ENCODE measurements at places on chromosomes 6 and 20.

- no peak for DNase-seq
Observed at GRCh38 chr6:107399935-107400334, 59.4 kb downstream of the PDSS2 start.

- peak; percentile 64 for DNase-seq
Observed at GRCh38 chr20:58349570-58349969, 39.5 kb upstream of the VAPB start.

DNA sequence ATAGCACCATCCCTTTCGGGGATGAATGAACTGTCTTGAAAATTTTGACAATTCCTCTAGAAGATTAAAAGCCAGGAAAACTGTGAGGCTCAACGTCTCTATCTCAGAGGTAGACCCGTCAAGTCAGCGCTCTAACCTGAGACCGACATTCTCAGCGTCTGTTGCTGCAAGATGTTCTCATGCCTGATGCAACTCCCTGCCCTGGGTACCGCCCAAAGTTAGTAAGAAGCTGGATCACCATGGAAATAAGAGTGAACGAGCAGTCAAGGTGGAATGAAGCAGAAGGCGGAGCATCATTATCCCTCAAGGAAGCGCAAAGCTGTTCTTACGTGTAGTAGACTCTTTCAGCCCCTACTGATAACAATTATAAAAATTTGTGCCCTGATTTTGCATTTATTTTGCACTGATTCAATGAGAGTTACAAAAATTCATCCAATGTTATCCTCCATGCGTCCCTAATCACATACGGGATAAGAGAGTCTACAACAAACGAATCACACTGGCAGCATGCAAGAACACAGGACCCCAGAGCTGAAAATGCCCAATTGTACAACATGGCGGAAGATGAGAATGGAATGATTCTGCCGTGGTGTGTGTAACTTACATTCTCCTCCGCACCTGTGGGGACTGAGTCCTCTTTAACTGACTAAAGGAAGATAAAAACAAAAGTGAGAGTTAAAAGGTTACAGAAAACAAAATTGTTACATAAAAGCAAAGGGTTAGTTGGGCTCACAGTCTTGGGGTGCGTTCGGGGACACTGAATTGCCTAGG, 95.4 kb downstream of the BCAS1 start:
- no peak for DNase-seq

DNA sequence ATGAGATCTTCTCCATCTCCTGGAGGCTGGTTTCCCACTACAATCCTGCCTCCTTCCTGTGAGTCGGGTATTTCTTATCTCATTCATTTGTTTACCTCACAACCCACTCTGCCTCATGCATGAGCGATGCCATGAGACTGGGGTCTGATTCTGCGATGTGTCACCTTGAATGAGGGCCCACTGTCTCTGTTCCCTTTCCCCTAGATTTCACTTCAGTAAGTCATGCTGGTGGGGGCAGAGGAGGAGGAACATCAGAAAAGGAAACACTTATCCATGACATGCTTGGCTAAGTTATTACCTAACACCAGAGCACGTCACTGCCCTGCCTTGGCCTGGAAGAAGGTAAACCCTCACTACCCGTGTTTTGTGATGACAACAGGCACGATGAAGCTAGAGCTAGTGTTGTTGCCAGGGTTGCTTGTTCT, 337.4 kb upstream of the PRDM1 start:
- DNase-seq, result no peak

- DNase-seq, result peak; percentile 33
Observed at GRCh38 chr6:132669690-132670291, 10.8 kb upstream of the TAAR1 start.

DNA sequence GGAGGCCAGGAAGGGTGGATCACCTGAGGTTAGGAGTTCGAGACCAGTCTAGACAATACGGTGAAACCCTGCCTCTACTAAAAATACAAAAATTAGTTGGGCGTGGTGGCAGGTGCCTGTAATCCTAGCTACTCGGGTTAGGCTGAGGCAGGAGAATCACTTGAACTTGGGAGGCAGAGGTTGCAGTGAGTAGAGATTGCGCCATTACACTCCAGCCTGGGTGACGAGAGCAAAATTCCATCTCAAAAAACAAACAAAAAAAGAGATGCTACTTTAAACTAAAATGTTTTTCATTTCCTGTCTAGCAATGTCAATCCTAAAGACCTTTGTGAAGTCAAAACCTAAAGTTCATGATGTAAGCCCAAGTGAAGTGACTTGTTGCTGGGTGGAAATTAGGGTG, 12.9 kb downstream of the DSN1 start:
- no peak for DNase-seq

DNA sequence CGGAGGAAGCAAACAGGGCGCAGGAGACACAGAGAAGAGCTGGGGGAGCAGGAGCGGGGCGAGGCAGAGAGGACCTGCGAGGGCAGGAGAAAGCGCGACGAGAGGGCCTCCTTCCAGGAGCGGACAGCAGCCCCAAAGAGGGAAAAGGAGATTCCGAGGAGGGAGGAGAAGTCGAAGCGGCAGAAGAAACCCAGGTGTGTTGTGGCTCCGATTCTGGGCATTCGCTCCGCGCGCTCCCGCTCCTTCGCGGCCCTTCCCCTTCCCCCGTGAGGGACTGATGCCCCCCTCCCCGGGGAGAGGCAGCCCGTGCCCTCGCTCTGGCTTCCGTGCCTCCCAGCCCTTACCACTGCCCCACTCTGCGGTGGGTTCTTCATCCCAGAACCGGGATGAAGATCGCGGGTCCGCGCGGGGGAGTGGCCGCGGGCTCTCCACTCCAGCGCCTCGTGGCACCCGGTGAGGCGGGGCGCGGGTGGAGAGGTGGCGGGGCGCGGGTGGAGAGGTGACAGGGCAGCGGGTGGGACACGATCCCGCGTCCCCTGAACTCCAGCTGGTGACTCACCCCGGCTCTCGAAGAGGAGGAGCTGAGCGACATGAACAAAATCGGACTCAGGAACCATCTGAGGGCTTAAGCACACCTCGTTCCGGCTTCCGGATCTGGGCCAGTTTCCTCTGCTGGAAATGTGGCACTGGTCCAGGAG, 22.4 kb downstream of the TMC2 start:
- DNase-seq, result peak; percentile 48

All from urothelium cell line (cell line).